ENCODE measurements at places on chromosomes 12 and 14.

- ATAC-seq: peak; percentile 55
These were observed 518 bp downstream of the GSKIP start for GRCh38 chr14:96363751-96364336.

DNA sequence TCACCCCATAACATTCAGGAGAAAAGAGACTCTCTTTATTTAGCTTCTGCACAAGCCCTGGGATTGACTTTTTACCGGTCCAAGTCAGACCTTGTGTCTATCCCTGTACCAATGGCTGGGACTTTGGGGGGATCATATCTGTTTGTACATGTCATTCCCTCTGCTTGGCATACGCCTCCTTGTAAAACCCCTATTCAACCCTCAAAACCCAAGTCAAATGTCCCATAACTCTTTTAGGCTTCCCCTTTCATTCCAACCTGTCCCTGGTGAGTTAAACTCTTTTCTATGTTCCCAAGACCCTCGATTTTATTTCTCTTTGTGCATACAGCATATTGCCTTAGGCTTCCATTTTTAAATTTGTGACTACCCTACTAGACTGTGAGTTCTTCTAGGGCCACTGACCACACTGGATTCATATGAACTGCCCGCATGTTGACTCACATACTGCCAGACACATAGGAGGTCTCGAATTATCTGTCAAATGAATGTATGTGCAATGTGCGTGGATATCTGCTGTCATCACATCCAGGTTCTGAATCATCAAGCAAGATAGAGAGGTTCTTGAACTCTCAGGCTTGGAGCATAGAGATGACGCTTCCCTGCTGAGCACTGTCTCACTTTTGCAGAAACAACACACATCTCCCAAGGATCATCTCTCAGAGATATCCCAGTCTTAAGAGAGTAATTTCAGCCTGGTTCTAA is 548.6 kb upstream of the TBX3 start:
- ATAC-seq: peak; percentile 94

GRCh38 chr12:41120211-41120610 is 67.9 kb upstream of the PDZRN4 start:
- ATAC-seq: peak; percentile 76

GRCh38 chr14:69665631-69666030 is 54.2 kb downstream of the SUSD6 start:
- ATAC-seq: no peak

DNA sequence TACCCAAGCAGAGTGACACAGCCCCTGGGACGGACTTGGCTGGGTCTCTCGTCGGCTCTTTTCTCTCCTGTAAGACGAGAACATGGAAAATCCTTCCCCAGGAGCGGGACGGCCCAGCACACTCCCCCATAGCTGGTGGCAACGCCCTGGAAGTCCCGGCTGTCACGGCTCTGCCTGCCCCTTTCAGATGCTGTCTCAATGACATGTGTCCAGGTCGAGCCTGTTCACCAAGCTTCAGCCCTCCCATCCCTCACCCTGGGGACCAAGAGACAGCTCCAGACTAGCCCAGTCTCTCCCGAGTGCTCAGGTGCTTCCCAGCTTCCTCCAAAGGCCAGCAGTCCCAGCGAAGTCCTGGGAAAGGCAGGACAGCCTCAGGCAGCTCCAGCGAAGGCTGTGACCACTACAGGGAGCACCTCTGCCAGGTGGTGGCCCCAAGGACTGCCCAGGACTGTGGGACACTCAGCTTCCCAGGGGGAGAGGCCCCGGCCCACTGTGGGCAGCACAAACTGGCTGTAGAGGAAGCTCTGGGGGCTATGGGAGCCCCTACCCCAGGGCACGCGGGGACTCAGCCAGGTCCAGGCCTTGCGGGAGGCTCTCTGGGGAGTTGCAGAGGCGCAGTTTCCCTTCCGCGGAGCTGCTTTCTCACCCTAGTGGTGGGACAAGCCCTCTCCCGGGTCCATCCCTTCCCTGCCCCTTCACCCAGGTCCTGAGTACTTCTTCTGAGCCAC is 33.6 kb downstream of the TNFAIP2 start:
- ATAC-seq: no peak

DNA sequence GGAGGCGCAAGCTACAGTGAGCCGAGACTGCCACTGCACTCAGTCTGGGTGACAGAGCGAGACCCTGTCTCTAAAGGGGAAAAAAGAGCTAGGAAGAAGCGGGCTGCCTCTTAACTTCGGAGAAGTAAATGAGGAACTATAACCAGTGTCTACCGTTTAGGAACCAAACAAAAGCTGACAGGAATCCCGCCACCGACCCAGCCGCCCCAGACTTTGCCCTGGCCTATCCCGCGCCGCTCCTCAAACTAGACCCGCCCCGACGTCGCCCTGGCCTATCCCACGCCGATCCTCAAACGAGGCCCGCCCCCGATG is 568 bp upstream of the SIVA1 start:
- peak; percentile 87 for ATAC-seq

DNA sequence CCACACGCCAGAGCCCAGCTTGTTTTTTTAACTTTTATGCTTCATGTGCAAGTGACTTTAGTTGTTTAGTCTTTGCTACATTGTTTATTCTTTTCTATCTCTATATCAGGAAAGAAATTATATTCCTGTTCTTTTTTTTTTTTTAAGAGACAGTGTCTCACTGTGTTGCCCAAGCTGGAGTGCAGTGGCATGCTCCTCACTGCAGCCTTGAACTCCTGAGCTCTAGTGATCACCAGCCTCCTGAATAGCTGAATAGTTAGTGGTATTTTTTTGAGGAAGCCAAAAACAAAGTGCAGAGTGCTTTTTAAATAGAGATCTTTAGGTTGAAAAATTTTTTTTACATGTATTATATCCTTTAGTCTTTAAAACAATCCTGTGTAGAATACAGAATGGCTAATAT is 58.2 kb downstream of the ETNK1 start:
- ATAC-seq: no peak

- ATAC-seq: no peak
These were observed 125.4 kb downstream of the FOXA1 start for GRCh38 chr14:37469650-37470049.

DNA sequence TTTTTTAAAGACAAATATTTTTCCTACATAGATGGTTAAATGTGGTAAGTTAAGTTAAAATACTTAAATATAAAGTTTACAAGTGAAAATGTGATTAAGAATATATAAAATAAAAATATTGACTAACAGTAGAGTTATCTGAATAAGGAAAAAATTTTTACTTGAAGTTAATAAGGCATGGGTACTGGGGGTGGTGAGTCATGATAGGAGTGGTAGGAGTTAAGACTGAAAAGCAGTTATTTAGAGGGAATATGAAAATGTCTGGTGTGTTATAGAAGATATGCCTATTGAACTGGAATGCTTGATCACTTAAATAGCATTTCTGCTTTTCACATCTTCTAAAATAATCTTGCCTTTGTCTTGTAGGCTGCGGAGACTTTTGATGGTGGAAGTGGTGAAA is 68.7 kb downstream of the CCDC91 start:
- peak; percentile 43 for ATAC-seq

GRCh38 chr12:130087222-130087621 is 75.0 kb upstream of the FZD10 start:
- ATAC-seq: no peak

DNA sequence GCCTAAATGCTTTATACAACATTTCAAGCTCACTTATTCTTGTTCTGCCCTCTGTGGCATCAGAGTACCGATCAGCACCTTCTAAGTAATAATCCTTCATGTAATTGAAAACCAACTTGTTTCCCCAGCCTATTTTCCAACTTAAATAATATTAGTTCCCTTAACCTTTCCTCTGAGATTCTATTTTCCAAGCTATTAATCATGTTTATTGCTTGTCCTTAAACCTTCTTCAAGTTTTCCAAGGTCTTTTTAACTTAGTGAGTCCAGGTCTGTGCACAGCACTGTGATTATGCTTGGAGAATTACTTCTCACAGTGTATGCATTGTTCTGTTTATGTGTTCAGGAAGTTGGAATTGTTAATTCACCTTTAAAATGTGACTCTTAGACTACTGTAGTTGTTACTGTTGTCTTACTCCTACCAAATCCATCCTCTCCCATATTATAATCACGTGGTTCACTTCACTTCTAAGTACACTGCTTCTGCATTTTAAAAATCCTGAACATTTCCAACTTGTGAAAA is 1039.3 kb upstream of the FOXG1 start:
- ATAC-seq: no peak

GRCh38 chr12:107547389-107547788 is 138.2 kb upstream of the PWP1 start:
- no peak for ATAC-seq

DNA sequence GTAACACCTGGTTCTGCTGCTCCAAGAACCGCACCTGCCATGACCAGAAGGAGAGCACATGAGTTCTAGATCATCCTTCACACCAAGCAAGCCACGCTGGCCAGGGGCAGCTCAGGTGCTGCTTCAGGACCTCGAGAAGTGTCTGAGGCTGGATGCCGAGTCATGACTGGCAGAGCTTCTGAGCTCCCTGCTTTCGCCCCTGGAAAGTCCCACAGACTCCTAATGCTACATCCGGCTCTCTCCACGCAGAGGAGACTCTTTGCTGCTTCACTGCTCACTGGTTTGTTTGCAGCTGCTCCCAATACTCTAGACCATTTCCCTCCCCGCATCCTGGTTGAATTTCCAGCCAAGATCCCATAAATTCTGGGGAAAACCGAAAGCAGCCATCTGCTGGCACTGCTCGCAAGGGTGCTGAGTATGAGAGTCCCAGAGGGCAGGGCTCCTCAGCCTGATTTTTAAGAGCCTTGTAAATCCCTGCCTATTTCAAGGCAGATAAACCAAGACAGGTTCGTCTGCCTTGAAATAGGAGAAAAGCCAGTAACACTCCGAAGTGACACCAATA is 1.4 kb downstream of the KRT2 start:
- ATAC-seq: no peak

DNA sequence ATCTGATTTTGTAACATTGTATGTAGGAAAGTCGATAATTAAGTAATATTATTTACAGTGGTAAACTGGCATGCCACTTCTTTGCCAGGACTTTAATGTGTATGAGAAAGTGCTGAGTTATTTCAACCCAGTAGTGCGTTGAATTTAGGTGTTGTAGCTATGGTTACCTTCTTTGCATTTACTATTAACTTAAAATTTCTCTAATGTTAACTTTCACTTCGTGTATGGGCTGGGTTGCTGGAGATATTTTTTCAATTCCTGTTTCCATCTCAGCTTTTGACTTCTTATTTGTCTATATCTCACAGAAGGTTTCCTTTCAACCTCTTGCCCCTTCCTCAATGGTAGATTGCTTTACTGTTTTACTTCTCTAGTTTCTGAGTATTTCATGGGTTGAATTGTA is 1345.6 kb downstream of the FSCB start:
- ATAC-seq: no peak

DNA sequence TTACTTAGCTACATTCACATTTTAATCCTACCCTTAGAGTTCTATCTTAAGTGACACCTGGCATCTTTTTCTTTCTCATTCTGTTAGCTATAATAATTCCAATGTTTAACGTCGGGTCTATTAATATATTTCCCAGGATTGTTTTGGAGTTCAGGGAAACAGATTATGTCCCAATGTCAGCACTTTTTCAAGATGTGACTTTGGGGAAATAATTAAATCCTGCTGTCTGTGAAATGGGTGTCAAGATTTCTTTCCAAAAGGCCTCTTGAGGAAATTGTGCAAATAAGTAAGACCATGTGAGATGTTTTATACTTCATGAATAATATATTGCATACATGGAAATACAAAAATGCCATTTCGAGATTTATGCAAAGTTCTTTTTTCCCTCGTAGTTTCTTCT is 887.6 kb upstream of the SEL1L start:
- ATAC-seq: no peak

DNA sequence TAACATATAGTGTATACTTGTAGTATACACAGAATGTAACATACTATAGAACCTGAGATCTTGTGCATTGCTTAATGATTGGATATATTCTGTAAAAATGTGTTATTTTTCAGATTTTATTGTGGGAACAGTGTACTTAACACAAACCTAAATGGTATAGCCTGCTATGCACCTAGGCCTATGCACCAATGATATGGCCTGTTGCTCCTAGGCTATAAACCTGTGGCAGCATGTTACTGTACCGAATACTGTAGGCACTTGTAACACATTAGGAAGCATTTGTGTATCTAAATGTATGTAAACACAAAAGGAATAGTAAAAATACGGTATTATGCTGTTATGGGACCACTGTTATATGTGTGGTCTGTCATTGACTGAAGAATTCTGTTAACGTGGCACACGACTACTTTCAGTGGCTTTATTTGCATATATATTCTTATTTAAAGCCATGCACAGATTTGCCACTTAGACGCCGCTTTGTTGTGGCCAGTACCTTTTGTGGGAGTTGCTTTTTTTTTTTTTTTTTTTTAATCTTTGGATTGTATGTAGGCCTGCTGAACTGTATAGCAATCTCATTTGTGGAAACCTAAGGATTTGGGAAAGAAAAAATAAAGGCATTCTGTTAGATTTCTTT is 7.4 kb downstream of the PAPOLA start:
- no peak for ATAC-seq

DNA sequence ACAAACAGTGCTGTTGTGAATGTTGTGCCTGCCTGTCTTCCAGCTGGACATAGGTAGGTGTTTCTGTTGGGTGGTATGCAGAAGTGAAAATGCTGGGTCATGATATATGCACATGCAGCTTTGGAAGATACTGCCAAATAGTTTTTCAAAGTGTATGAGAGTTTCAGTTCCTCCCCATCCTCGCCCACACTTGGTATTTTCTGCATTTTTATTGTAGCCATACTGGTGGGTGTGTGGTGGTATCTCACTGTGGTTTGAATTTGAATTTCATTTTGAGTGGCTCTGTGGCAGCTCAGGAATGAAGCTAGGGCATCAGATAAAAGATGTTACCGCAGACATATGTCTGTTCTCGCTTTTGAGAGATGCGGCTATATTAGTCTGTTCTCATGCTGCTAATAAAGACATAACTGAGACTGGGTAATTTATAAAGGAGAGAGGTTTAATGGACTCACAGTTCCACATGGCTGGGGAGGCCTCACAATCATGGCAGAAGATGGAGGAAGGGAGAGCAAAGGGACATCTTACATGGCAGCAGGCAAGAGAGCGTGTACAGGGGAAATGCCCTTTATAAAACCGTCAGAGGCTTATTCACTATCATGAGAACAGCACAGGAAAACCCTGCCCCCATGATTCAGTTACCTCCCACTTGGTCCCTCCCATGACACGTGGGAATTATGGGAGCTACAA is 183.1 kb downstream of the CAND1 start:
- no peak for ATAC-seq

GRCh38 chr12:85833579-85833978 is 2.6 kb downstream of the RASSF9 start:
- ATAC-seq: no peak

- no peak for ATAC-seq
These were observed 412.5 kb downstream of the CCDC91 start for GRCh38 chr12:28602786-28603185.

- no peak for ATAC-seq
These were observed 23.7 kb downstream of the ANKRD9 start for GRCh38 chr14:102485693-102486512.

DNA sequence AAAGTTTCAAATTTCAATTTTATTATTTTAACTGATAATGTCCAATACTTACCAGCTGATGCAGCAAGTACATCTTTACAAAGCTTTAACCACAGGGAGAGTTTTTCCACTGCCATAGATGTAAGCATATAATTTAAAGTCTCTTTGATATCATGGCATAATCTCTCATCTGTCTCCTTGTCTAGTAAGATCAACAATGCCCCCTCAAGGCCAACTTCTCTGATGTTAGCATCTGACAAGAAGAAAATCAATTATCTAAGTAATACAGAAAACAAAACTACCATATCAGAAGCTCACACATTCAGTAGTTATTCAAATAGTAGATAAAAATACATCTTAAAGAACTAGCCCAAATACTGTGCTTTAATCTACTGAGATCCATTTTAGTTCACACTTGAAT is 94.2 kb downstream of the HEATR5A start:
- no peak for ATAC-seq

GRCh38 chr12:98402091-98402490 is 113.3 kb upstream of the TMPO start:
- no peak for ATAC-seq
